ENCODE measurements at places on chromosomes 7 and 10. TPM values are rescaled to one million over a fixed set of nuclear protein-coding genes. Genes with fewer than 3 reads are reported as not detected.

GRCh38 chr7:24982917-24983316 lies 2.9 kb upstream of the OSBPL3 start:
- no peak for DNase-seq

DNA sequence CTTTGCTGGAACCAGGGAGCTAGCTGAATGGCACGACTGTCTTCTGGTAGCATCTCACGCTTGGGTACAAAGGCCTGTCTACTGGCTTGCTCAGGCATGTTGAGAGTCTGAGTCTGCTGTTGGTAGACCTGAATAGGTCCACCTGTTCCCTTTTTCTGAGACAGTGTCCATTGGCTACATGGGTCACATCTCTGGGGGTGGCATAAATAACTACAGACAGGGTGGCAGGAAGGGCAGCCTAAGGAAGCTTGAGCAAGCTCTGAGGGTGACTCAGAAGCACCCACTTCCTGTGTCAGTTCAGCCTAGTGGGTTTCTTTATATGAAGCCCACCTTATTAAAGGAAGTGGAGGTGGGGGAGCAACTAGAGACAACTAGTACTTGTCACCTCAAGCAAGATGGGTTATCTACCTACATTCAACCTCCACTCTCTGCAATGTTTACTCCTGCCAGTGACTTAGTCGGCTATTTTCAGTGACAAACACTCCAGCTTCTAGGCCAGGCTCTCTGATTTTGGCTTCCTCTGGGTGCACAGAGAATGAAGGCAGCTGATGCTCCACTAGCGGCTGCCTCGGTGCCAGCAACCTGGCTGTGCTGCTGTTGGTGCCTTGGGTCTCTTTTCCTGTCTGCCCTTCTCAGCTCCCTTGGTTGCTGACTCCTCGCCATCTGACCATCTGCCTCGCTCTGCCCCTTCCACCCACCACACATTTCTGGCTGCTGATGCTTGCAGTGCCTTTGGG lies 5.7 kb upstream of the ZYX start:
- no peak for DNase-seq

DNA sequence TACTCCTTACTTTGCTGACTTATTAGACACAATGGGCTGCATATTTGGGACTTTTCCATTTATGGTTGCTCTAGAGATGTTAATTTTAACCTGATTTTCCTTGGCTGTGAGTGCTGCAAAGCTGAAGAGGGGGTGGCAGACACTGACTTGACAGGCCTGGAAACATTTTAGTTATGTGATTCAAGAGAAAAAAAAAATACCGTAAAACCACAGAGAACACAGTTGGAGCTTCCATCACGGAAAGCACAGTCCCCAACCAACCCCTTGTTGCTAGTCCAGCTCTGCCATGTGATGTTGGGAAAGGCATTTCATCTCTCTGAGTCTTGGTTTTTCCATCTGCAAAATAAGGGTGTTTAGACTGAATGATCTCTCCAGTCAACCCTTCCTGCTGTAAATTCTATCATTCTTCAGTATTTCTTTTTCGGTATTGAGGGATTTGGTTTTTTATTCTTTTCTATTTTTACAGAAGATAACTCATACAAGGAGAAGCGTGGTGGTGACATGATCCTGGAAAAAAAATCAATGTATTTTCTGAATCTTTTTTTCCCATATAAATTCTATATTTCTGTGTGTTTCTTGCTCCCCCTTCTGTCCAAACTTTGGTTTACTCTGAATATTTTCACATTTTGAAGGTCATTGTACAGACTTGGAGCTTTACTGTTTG lies 246.1 kb downstream of the REEP3 start:
- no peak for DNase-seq

RARRES2 gene
- 254 TPM for total RNA-seq

HOGA1 gene
- 0.28 TPM for total RNA-seq

AVL9 gene
- total RNA-seq, result 42.1 TPM
